Fibroblast of skin of right quadriceps (primary cell): ENCODE measurements at places on chromosomes 7 and 10.
A peak's percentile ranks its signal among the peaks of the same experiment; 100 is the strongest.

DNA sequence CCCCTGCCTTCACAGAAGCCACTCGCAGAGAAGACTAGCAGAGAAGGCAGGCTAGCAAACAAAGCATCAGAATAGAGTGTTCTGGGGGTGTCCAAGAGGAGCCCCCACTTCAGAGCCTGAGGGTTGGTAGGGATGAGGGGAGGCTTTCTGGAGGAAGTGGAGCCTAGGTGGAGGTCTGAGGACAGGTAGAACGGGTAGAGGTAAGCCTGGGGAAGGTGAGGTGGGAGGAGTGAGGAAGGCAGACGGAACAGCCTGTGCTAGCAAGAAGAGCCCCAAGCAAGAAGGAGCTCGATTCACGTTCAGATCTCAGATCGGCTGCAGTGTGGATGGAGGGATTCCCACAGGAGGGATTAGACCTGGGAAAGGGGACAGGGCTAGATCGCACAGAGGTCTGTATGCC is 66.0 kb upstream of the DUSP5 start:
- no peak for DNase-seq

DNA sequence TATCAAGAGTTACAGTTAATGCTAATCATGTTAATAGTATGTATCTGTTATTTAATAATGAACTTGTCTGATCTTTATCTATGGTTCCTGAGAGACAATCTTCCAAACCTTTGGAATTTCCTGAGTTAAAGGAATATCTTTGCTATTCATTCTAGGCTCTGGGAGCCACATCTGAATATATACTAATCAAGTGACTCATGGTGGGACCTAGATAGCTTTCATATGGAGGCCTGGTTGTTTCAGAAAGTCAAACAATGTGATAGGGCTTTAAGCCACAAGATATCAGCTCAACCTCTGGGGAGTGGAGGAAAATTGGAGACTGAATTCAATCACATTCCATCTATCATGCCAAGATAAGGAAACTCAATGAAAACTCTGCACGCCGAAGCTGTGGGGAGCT is 746.4 kb downstream of the TNS3 start:
- DNase-seq, result peak; percentile 60

GRCh38 chr10:510415-510881 is 179.0 kb downstream of the DIP2C start:
- DNase-seq, result no peak

- no peak for DNase-seq
These were observed 10.8 kb downstream of the LFNG start for GRCh38 chr7:2530071-2530987.

GRCh38 chr10:22570733-22571430 is 143.5 kb downstream of the PIP4K2A start:
- no peak for DNase-seq

GRCh38 chr7:35905555-35905954 is 104.7 kb downstream of the SEPTIN7 start:
- peak; percentile 9 for DNase-seq

- DNase-seq, result no peak
These were observed 131.0 kb upstream of the ZNF804B start for GRCh38 chr7:88628363-88629085.

DNA sequence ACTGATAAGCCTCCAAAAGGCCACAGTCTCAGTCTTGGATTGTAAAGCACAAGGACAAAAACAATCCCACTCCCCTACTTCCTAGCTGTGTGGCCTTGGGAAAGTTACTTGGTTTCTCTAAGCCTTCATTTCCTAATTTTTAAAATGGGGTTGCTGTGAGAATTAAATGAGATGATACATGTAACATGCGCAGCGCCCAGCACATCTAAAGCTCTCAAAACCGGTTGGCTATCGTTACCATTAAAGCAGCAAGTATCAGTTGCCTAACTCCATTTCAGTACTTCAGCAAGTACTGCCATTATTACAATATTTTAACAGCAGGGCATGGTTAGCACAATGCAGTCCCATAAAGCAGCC is 1.9 kb downstream of the NRCAM start:
- DNase-seq, result no peak

GRCh38 chr10:77027141-77027540 is 610.5 kb downstream of the KCNMA1 start:
- DNase-seq, result no peak

- DNase-seq, result peak; percentile 59
These were observed 298.6 kb downstream of the REEP3 start for GRCh38 chr10:63819753-63820329.

GRCh38 chr10:78396754-78397153 is 363.1 kb downstream of the RPS24 start:
- DNase-seq, result no peak

- DNase-seq, result no peak
These were observed 51.4 kb downstream of the ADARB2 start for GRCh38 chr10:1685699-1686490.

DNA sequence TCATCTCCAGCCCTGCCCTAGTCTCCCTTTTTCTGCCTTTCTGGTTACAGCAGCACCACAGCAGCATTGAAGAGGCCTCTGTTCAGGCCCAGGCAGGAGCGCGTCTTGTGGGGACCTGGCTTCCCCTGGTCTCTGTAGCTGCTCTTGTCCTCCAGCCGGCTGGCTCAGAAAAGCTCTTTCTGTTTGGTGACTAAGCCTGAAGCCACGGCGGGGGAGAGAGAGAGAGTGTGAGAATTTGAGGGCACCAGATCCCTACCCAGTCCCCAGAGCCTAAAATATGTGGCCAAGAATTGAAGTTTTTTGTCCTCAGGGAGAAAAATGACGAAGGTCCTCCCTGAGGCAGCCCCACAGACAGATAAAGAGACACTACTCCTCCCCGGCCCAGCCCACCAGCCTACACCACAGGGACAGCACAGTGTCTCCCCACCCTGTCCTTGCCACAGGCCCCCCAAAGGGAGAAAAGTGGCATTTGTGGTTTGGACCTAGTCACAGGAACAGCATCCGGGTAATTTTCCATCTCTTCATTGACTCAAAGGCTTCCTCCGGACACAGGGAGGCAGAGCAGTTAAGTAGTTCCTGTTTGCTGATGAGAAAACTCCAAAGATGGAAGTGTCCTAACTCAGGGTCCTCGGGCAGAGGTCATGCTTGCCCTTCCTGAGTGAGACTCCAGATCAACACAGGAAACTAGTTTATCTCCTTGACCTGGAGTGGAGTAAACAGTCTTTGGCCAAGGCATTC is 13.3 kb upstream of the FAM180A start:
- peak; percentile 75 for DNase-seq

DNA sequence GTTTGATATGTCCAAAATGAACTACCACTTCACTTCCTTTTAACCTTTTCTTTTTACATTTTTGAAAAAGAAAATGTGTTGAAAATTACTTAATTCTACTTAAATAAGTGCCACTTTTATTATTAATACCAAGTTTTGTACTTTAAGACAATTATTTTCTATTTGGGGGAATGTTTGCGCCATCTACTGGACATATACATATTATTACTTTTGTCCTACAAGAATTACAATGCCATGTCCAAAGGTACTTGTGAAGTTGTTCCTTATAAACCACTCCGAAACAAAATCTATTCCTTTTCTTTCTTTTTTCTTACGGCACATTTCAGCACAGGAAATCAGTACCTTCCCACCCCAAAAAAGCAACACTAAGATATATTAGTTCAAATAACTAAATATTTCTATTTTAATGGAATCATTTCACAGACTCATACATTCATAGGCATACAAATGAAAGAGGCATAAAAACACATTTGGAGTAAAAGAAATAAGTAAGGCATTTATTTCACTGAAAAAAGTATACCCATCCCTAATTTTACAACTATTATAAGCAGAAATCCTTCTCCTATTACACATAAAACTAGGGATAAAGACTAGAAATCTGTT is 169.9 kb downstream of the RNF133 start:
- peak; percentile 19 for DNase-seq

- DNase-seq, result no peak
These were observed 266.1 kb downstream of the PRPF18 start for GRCh38 chr10:13852872-13853271.

DNA sequence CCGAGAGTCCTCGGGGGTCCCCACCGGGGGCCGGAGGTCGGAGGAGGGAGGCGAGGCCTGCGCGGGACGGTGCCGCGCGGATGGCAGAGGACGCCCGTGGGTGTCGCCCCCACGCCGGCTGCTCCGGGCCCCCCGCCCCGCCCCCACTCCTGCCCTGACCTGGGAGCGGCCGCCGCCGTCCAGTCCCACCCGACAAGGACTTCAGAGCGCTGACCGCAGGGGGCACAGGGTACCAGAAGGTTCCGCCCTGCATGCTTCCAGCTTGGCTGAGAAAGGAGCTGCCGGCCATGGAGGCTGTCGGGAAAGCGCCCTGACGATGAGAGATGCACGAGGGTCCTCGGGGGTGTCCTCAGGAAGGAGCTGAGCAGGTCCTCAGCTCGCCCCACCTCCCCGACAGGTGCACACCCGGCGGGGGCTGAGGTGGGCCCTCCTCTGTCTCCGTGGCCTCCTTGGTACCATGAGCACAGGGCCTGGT is 57.0 kb upstream of the DNAJB6 start:
- DNase-seq, result no peak

- peak; percentile 52 for DNase-seq
These were observed 185.1 kb upstream of the ADO start for GRCh38 chr10:62619413-62619738.

- peak; percentile 52 for DNase-seq
These were observed 40.9 kb upstream of the ZNF32 start for GRCh38 chr10:43689618-43689954.

GRCh38 chr10:68955355-68955831 is 577 bp upstream of the DDX21 start:
- DNase-seq, result no peak

DNA sequence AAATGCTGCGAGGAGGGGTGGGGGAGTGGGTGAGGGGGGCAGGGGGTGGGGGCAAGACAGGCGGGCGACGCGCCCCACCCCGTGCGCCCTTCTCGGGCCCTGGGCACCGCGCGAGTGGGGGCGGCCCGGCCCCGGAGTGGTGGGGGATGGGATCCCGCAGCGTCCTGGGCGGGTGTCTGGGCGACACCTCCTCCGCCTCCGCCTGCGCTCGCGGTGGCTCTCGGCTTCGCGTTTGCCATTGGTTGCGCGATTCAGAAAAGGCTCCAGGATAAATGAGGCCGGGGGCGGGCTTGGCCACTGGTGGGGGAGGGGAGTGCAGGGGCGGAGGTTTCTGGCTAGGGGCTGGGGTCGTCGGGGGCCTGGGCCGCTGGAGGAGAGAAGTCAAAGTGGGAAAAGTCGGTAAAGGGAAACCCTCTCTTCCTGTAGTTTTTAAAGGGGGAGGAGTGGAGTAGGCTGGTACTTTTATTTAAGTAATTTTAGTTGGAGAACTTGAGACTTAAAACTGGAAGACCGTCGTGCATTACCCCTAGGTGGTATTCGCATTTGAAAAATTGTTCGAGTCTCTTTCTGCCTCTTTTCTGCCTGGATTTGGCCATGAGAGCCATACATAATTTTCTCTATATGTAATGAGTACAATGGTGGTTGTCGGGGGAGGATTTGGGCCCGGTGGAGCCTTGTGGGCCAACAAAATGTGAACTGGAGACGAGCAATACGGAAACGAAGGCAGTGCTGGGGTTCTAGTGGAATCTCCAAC is 992 bp upstream of the IGF2BP3 start:
- peak; percentile 82 for DNase-seq

- no peak for DNase-seq
These were observed 90.8 kb downstream of the CCDC71L start for GRCh38 chr7:106570146-106570545.

DNA sequence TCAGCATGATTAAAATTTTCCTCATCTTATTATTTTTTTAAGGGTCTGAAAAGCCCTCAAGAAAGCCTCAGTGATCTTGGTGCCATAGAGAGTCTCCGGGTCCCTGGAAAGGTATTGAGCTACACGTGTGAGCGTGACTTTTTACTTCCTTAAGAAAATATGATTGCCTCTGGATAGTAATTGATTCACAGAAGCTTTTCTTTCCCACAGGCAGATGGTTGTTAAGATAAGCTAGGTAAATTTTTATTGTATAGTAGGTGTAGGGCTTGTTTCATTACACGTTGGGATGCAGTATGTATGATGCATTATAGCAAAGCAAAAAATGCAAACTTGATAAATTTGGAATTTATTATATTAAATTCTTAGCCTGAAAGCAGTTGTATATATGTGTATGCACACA is 7.7 kb downstream of the VPS50 start:
- DNase-seq, result no peak

DNA sequence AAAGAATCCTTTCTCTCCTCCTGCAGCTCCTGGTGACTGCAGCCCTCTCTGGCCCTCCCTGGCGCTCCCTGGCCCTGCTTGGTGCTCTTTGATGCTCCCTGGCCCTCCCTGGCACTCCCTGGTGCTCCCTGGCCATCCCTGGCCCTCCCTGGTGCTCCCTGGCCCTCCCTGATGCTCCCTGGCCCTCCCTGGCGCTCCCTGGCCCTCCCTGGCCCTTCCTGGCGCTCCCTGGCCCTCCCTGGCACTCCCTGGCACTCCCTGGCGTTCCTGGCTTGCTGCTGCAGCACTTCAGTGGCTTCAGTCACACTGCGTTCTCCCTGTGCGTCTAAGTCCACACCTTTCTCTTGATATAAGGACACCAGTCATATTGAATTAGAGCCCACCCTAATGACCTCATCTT is 15.2 kb upstream of the FGFR2 start:
- no peak for DNase-seq

GRCh38 chr10:115762029-115762428 is 511.0 kb downstream of the GFRA1 start:
- DNase-seq, result peak; percentile 55

DNA sequence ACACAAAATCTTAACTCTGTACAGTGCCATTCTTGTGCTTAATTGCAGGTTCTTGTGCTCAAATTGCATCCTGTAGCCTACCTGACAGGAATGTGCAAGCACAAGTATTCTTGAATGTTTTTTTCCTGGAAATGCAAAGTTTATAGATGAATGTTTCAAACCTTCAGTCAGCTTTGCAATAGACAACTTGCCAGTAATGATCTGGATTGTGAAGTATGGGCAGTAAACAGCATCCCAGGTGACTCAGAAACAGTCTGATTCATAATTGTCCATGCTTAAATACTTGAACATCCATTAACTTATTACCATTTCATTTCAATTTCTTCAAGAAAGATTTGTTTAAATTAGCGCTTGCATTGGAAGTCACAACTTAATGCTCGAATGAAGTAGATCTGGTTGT is 347.2 kb downstream of the SDK1 start:
- no peak for DNase-seq

DNA sequence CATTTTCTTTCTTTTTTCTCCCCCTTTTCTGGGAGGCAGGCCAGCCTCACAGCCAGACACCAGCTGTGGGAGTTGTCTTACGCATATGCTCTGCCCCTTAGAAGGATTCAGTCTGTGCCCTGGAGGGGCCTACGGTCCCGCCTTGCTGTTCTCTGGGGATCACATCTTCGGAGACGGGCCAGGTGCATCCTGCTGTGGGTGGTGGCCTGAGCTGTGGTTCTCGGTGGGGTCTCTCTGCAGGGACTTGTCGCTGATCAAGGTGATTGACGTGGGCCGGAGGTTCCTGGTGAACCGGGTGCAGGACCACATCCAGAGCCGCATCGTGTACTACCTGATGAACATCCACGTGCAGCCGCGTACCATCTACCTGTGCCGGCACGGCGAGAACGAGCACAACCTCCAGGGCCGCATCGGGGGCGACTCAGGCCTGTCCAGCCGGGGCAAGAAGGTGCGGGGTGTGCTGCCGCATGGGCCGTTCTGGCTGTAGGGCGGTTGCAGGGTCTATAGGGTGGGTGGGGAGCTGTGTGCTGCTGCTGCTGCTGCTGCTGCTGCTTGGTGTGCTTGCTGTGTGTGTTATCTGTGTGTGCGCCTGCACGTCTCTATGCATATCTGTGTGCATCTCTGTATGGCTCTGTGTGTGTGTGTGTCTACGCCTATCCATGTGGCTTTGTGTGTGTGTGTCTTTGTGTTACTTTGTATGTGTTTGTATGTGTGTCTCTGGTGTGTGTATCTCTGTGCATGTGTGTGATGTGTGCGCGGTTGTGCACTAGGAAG is 17.9 kb downstream of the PFKFB3 start:
- no peak for DNase-seq
